ENCODE measurements at places on chromosomes 3 and 15.

DNA sequence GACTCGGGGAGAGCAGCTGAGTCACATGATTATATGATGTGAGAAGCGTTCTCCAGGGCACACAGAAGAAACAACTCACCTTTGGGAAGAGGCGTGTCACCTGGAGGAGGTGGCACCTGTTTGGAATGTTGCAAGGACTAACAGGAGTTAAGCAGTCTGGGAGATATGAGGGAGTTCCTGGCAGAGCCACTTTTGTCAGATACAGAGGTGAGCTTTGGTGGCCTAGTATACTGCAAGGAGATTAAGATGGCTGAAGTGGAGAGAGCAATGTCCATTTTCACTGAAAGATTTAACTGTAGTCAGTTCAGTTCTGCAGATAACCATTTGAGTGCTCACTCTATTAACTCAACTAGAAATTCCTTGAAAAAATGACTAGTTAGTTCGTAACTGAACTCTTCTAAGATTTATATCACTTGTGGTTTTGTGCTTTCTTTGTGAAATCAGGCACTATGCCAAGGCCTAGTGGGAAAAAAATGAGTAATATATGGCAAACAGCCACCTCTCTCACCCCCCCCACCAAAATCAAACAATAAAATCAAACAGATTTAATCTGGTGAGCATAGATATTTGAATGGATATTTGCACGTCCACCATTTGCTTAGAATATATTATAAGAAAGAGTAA lies 61.3 kb downstream of the CRYBG3 start:
- peak; percentile 35 for DNase-seq

DNA sequence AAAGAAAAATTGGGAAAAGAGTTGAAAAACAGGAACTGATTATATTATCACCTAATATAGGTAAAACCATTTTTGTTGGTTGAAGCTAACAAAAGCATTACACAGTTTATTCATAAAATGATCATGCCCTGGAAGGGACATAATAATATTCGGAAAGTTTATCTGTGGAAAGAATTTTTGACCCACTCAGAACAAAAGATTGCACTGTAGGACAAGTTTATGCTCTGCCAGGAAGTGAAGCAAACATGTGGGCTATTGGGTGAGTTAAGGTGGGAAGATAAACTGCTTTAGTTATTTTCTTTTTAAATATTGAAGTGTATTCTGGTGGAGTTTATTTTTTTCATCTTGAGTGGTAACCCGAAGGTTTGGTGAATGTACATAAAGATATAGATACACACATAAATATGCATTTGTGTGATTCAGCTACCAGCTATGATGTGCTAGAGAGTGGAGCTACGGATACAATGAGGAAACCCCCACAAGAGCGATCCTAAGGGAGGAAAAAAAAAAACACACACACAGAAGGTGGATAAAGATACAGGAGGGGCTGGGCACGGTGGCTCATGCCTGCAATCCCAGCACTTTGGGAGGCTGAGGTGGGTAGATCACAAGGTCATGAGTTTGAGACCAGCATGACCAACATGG lies 506.4 kb upstream of the THBS1 start:
- no peak for DNase-seq

DNA sequence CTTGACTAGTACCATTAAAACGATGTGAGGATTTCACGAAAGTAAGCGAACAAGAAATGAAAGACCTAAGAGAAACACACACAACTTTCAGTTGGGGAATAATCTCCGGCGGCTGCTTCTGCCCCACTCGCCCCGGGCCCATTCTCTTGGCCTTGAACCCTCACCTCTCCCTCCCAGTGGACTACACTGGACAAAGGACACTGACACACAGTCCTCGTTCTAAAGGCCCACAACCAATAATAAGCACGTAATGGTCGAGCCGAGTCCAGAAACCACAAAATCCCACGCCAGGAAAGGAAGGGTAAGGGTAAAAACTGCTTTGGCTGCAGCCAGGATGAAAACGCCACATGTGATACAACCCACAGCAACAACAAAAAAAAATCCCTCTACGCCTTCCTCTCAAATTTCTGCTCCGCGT lies 469 bp downstream of the ZNF770 start:
- no peak for DNase-seq

DNA sequence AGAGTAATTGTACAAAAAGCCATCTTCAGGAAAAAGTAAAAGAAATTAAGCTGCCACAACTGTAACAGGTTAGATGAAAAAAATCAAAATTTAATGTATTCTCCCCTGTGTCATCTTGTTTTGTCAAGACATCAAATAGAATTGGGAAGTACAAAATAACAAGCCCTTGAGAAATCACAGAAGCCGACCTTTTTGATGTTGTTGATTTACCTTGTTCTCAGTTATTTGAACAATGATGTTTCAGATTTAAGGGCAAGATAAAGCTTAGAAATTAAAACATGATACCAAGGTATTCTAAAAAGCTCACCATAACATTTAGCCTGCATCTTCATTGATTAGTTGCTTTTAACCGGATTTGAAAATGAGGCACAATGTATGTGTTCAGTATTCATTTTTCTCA lies 523.0 kb downstream of the FOXP1 start:
- DNase-seq: no peak

- no peak for DNase-seq
Observed at GRCh38 chr3:73633453-73633852, 8.7 kb upstream of the PDZRN3 start.

GRCh38 chr15:39357480-39358268 lies 223.2 kb upstream of the THBS1 start:
- DNase-seq: no peak

DNA sequence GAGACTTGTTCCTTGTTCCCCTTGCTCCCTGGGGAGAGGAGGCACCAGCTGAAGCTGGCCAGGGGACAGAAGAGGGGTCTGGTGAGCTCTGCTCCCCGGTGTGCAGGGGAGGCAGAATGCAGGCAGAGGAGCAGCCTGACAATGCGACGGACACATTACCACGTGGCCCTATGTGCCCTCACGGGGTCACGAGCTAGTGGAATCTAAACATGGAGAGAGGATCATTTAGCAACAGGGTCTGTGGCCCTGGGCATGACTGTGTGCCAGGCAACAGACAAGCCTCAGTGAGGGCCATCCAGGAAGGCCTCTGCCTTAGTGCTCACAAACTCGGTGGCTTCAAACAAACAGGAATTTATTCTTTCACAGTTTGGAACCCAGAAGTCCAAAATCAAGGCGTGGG lies 8.5 kb upstream of the MUC4 start:
- no peak for DNase-seq

GRCh38 chr15:69014454-69014853 lies at the start of gene NOX5:
NOX5 (plus strand) TSS chr15:69014695; CDS start chr15:69014736, 41 bp downstream.
- DNase-seq: peak; percentile 45

GRCh38 chr3:194225988-194226663 lies 90.2 kb downstream of the HES1 start:
- DNase-seq: no peak

DNA sequence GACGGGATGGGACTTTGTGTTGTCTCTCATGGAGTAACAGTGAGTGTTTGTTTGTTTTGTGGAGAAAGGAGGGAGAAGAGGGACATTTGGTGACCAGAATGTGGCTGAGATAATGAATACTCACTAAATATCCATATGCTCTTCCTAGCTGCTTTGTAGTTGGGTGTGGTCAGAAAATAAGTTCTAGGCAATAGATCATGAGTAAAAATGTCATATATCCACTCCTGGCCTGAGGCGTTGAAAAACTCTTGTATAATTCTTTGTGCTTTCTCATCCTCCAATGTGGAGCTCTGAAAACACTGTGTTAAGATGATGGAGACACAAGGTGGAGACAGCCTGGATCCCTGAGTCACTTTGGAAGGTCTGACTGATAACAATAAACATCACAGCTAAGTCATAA lies 28.0 kb upstream of the IL16 start:
- no peak for DNase-seq
